ENCODE measurements at places on chromosomes 16 and 17.

DNA sequence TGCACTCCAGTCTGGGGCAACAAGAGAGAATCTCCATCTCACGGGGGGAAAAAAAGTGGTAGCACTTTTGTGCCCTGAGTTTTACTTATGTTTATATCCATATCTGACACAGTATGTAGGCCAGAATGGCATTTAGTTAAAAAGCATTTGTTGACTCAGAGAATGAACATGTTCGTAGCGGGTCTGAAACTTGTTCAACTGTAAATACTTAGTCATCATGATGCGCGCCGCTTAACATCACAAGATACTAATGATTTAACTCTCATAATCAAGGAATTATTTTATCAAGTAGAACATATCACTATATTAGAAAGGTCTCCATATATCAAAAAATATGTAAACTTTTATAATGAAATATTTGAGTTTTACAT lies 55.3 kb upstream of the ITGA2B start:
- DNase-seq: no peak

DNA sequence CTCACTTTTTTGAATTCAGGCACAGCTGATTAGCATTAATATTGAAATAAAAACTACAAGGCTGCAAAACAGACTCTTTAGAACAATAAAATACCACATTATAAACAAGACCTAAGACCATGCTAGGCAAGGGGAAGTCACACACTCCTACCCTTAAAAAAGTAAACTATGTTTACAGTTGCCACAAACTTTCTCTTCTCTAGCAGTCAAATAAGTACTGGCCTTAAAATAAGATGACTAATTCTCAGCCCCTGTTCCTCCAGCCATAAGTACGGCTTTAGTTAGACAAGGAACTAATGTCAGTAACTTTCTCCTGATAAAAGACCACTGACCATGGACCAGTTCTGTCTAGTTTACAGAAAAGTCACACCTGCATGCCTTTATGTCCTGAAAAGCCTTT lies 19.5 kb upstream of the CPHXL start:
- DNase-seq: no peak

DNA sequence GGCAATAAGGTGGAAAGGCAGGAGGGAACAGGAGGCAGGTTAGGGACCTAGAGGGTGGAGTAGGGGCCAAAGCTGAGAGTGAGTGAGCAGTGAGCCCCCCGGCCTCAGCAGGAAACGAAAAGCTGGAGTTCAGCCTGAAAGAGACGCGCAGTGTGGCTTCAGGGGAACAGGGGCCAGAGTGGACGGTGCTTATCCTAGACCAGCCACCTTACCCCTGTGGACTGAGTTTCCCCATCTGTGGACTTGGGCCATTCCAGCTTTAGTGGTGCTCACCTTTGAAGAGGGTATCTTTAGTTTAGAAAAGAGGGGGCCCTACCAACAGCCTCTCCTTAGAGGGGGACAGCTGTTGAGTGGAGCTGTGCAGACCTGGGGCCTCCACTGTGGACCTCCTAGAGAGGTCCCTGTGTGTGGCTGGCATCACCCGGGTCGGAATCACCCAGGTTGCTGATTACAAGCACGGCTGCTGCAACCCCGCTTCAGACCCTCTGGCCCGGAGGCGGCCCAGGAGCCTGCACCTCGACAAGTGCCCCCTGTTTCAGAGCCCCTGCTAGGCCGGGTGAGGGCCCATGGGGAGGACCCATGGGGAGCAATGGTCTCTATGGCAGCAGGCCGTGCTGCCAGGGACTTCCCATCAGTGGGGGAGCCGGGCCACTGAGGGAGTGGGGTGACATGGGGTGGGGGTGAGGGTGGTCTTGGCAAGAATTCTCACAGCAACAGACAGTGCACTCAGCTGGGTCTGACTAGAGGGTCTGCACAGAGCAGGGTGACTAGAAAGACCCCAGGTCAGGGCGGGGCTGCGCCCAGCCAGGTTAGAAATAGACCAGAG lies 2.6 kb downstream of the GPR142 start:
- no peak for DNase-seq

DNA sequence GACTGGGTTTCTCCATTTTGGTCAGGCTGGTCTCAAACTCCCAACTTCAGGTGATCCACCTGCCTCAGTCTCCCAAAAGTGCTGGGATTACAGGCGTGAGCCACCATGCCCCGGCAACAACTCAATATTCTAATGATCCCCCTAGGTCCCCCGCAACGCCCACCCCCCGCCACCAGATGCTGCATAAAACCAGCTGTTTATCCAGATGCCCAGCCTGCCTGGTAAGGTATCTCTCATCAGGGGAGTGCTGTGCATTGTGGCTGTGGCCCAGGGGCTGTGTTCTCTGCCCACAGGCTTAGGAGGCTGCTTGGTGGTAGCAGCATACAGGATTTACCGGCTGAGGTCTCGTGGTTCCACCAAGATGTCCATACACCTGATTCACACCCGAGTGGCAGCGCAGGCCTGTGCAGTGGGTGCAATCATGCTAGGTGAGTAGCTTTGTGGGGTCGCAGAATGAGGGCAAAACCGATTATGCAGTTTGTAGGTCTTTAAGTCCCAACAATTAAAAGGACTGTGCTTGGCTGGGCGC lies 1.3 kb downstream of the HIGD1B start:
- no peak for DNase-seq

GRCh38 chr16:51763072-51763661 lies 612.1 kb upstream of the SALL1 start:
- DNase-seq: no peak

DNA sequence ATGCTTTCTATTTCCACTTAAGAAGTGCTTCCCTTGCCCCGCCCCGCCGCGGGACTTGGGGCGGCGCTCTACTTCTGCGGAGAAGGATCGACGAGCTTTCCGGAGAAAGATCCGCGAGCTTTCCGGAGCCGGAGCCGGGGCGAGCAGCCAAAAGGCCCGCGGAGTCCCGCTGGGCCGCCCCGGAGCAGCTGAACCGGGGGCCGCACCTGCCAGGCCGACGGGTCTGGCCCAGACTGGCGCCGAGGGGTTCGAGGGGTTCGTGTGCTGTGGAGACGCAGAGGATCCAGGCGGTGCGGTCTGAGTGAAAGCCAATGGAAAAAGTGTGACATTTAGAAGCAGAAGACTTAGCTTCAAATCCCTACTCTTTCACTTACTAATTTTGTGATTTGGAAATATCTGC lies 50.8 kb downstream of the TBC1D26 start:
- no peak for DNase-seq

DNA sequence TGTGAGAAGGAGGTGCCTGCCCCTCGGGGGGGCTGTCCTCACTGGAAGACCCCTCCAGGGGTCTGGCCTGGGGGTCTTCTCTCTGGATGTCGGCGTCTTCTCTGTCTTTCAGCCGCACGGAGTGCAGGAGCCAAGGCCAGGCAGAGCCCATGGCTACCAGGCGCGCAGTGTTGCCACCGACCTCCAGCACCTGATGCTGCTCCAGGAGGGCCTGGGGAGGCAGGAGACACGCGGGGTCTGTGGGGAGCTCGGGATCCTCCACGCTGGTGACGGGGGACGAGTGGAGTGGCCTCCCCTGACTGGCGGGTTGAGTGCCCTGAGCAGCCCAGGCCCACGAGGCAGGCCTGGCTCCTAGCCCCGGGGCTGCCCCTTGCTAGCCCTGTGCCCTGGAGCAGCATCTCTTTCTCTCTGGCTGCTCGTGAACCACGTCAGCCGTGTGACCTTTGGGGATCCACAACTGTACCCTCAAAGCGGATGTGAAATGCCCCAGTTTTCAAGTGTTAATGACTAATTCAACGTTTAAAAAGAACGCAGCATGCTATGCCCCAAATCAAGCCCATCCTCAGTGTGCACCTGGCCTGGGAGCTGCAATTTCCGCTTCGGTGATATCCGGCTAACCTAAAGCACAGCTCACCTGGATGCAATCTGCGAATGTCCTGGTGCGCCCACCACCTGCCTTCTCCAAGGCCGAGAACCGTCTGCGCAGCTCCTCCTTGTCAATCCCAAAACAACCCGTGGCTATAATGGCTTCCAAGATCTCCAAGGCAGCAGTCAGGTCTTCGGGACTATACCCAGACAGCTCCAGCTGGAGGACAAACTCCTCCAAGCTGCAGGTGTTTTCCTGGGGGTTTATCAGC lies 62.9 kb downstream of the IL21R start:
- DNase-seq: no peak

GRCh38 chr16:4718466-4718865 lies 15.6 kb downstream of the ANKS3 start:
- DNase-seq: no peak

DNA sequence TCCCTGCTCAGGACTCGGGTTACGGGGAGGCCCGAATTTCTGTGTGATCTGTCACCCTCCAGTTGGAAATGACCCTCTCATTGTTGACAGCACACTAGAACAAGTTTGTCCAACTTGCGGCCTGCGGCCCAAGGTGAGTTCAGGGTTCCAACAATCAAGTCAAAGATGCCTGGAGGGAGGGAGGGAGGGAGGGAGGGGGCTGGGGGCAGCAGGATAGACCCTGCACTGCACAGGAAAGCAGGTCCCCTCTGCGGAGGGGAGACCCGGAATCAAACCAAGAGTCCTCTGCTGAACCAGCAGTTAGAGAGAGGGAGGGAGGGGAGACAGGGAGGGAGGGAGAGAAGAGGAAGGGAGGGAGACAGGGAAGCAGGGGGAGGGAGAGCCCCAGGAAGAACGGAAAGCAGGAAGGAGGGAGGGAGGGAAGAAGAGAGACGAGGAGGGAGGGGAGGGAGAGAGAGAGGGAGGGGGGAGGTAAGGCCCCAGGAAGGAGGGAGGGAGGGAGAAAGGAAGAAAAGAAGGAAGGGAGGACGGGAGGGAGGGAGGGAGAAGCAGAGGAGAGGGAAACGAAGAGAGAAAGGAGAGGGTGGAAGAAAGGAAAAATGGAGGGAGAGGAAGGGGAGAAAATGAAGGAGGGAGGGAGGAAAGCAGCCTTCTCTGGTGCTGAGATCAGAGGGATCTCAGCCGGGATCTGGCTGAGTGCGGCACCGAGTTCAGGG lies 96.7 kb upstream of the CDH5 start:
- no peak for DNase-seq

DNA sequence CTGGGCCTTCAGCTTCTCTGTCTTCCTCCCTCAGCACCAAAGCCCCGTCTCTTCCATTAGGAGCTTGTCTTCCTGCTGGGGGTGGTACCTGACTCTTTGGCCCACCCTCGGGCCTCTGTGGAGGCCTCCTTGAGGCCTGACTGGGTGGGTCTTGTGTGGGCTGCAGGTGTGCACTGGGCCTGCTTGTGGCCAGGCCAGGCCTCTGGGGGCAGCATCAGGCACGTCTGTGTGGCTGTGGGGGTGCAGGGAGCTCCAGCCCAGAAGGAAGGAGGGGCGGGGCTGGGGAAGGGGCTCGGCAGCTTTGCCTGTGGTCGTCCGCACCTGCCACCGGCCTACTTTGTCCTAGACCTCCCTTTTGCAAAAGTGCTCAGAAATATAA lies 7.0 kb downstream of the PIGQ start:
- no peak for DNase-seq

- DNase-seq: no peak
These were observed 35.8 kb downstream of the TEKT5 start for GRCh38 chr16:10658943-10659342.

DNA sequence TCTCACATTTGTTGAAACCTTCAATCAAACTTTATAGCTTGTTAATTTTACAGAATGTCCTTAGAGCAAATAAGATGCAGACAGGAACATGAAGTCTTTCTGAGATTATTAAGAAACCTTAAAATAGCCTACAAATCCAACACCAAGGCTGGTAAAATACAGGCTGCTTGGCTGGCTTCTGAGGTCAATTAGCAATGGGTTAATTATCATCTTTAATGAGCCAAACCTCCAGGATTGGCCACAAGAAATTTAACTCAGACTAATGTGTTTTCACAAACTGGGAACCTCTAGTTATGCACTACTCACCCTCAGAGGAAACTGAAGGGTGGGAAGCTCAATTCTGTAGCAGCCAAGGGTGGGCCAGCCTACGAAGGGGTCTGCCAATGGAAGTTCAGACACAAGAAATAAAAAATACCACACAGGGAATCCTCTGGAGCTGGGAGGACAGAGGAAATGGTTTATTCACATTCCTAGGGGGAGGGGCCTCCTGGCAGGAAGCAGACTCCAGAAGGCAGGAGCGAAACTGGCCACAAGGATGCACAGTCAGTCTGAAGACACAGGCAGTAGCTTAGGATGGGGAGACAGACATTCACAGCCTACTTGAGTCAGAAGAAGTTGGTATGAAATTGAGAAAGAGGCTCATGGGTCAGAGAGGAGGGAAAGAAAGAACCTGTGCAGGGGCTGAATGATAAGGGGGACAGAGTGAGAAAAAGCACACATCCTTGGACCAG lies 36.1 kb downstream of the HIC1 start:
- no peak for DNase-seq

DNA sequence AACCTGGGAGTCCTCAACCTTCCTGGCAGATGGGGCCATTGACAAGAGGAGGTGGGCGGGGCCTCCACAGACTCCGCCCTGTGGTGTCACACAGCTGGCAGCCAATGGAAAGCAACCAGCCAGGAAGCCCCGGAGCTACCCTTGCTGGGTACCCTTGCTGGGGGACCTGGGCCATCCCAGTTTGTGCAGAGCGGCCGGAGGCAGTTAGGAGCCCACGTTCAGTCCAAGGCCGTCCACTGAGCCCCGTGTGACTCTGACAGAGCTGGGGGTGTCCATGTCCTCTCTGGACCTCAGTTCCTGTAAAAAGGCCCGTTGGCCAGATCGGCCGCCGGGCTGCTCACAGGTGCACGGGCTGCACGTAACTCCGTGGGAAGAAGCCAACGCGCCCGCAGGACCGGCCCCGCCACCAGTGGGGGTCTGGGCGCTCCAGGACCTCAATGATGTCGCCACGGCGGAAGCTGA lies 17.1 kb upstream of the FAM83G start:
- DNase-seq: peak; percentile 35

GRCh38 chr16:21277927-21278706 lies at the start of gene CRYM:
TSS of gene CRYM (minus strand) at chr16:21278290. CDS start at chr16:21278251, 39 bp downstream.
- peak; percentile 52 for DNase-seq

DNA sequence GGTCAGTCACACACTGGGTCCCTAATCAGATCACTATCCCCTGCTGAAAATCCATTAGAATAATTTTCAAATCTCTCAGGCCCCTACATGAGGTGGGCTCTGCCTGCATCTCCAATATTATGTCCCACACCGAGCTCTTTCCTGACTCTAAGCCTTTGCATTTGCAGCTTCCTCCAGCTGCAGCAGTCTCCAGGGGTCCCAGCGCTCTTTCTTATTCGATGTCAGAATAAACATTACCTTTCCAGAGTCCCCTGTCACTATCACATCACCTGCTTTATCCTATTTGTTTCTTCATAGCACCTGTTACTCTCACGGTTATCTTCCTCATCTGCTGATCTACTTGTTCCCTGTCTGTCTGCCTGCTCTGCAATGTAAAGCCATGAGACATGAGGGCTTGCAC lies 57.3 kb upstream of the MON1B start:
- DNase-seq: no peak

DNA sequence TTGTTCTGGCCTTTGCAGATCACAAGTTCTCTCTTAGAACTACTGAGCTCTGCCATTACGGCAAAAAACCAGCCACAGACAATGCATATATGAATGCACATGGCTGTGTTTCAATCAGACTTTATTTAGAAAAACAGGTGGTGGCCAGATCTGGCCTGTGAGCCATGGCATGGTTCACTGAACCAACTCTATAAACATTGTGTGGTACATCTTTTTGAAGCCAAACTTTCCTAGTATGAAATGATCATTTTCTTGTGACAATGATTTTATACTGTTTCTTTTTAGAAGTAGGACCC lies 65.9 kb upstream of the AMZ2 start:
- no peak for DNase-seq
